Ecto neural progenitor cell (in vitro differentiated cells): ENCODE measurements at places on chromosomes 7 and 10.

GRCh38 chr10:100620087-100620835 lies 84.5 kb downstream of the HIF1AN start:
- DNase-seq, result no peak

DNA sequence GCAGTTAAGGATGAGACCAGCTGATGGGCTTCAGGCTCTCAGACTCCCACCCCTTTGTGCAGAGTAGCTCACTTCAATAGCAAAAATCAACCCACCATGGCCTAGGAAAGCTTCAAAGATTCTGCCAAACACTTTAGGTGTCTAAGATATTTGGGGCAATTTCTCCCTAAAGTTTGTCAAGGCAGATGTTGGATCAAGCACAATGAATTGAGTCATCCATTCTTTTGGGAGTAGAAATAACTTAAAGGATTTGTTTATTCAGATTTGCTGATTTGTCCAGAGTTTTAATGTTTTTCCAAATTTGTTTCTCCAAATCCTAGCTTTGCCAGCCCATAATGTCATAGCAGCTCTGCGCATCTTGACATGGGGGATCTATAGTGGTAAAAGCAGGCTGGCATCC lies 855.1 kb downstream of the LRMDA start:
- DNase-seq, result no peak

GRCh38 chr7:140605337-140605736 lies 35.3 kb downstream of the DENND2A start:
- no peak for DNase-seq

DNA sequence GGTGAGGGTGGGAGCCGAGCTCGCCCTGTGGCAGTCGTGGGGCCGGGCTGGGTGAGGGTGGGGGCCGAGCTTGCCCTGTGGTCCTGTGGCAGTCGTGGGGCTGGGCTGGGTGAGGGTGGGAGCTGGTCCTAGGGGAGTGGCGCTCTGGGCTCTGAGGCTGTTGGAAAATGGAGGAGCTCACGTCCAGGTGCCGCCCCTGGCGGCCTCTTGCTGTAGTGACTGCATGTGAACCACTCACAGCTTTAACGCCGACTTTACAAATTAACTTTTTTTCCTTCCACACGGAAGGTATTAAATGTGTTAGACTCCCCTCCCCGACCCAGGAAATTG lies 312.6 kb downstream of the WDR37 start:
- peak; percentile 82 for DNase-seq

DNA sequence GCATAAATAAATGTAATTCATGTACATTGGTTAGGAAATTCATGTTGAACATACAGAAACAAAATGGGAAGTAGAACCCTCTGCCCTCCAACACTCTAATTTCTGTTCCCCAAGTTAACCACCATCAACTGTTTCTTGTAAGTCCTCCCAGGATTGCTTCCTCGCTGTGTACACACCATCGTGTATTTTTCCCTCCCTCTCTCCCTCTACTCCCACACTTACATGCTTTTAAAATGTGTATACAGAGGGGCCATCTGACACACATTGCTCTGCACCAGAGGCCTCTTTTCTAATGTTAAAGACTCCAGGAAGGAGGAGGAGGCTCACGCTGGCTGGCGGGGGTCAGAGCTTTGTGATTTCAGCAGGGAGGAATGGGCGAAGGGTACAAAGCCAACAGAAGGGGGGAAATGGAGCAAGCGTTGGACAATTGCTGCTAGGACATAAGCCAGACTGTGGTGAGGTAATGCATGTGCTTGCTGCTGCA lies 1.9 kb upstream of the EPHA1 start:
- DNase-seq, result no peak

- DNase-seq, result peak; percentile 47
These were observed 700.0 kb upstream of the PCDH15 start for GRCh38 chr10:55500931-55501559.

DNA sequence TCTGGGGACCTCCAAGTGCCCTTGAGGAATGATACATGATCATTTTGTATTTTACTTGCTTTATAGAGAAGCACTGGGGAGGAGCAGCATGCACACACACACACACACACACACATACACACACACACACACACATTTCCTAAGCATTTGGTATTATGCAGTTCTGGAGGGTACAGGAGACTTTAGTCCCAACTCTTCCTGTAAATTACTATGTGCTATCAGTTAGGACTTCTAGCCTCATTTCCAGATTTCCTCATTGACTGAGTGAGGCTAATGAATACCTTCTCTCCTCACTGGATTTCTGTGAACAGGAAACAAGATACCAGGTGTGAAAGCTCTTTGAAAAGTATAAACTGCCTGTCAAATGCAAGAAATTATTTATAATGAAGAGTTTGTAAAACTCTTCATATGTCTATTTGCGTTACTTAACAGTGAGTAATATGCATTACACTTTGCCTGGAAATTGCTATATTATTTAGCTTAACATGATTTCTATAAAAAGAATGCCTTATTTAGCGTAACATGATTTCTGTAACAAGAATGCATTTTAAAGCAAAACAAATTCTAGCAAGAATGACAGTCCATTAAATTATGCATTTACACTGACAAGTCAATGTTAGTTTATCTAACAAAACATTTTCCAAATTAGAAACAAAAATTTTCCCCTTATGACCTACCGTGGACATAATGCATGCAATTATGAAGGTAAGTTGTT lies 34.2 kb downstream of the ACTA2 start:
- DNase-seq, result no peak

DNA sequence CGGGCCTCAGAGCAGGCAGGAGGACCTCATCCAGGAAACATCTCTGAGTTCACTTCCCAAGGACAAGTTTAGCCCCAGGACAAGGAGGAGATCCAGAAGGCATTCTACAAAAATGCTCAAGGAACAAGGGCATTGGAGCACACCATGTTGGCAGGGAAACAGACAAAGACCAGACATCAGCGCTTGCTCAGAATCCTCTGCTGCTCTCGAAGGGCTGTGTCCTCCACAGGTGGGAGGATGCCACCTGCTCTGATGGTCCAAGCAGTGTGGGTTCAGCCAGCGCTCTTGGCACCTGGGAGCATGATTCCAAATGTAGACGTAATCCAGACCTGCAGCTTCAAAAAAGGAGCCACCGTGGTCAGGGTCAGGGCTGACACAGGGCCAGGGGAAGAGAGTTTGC lies 160.7 kb downstream of the DPP6 start:
- DNase-seq, result no peak

DNA sequence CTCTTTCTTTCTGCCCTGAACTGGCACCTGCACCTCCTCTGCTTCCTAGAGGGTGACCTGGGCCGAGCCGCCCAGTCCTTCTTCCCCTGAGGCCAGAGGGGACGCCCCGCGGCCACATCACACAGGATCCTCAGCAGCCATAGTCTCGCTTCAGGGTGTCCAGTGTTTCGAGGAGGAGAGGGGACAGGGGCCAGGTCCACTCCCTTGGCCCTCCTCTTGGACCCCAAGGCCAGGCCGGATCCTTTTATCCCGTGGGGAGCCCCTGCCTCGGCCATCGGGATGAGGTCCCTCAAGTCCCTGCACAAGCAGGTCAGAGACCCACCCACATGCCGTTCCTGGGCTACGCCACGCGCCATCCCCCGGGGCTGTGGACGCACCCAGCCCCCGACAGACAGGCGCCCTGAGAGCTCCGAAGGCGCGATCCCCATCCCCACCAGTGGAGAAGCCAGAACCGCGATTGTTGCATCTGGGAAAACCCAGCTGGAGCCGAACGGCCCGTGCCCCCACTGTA lies 3.6 kb downstream of the BHLHA15 start:
- no peak for DNase-seq

DNA sequence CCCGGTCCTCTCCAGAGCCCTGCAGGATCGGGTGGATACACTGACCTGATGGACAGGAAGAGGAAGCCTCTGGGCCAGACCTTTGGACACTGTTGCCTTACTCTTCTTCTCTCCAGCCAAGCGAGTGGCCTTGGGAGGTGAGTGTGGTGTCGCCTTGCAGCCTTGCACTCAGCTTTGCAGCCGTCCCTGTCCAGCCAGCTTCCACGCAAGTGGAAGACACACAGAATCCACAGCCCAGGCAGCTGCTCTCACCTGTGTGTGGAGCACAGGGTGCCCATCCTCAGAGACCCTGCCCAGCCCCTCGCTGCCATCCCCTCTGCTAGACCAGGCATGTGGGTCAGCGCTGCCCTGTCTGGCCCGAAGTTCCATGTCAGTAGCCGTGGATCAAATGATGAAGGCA lies 239.1 kb downstream of the EBF3 start:
- DNase-seq, result no peak

GRCh38 chr7:29343399-29343798 lies 148.8 kb downstream of the CHN2 start:
- DNase-seq, result no peak

DNA sequence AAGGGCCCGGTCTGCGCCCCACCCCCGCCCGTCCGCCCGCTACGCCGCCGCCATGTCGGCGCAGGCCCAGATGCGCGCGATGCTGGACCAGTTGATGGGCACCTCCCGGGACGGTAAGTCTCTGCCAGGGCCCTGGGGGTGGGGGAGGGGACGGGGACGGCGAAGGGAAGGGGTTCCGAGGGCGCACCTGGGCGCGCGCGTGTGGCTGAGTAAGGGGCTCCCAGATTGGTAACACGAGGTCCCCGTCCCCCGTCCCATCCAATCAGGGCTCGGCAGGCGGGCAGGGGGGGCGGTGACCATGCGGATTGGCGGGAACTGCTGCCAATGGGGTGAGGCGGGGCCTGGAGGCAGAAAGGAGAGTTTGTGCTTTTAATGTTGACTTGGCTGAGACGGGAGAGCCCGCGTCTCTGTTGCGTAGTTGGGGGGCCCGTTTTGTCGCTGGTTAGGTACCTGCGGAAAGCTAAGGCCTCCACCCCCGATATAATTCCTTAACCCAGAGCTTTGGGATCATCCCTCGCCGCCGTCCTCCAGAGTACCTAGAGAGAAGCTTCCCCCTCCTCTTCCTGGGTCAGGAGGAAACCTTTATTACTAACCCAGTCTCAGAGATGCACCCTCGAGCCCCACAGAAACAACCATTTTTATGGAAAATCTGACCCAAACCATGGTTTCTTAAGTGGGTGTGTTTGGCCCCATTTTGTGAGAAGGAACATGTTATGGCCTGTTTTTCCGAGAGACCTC lies 685 bp downstream of the LUC7L2 start:
- peak; percentile 99 for DNase-seq

- DNase-seq, result no peak
These were observed 109.8 kb upstream of the FAM133B start for GRCh38 chr7:92699966-92700514.

DNA sequence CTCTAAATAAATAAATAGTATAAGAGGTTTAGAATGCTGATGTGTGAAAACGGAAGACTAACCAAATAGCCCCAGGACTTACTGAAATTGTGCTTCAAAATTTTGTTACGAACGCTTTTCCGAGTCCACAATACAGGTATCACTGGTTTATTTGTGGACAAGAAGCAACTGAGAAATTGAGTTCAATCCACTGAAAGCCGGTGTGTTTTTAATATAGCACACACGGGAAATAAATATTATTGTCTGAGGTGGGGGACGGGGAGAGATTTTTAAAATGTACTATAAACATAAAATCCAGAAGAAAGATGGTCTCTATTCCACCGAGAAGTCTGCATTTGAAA lies 598 bp downstream of the SLC16A12 start:
- DNase-seq, result no peak

GRCh38 chr10:75058161-75058560 lies 53.3 kb upstream of the SAMD8 start:
- DNase-seq, result no peak

GRCh38 chr7:152883858-152884257 lies 124.3 kb downstream of the ACTR3B start:
- DNase-seq, result no peak

GRCh38 chr7:141013345-141013715 lies 1.4 kb downstream of the MRPS33 start:
- DNase-seq, result no peak

DNA sequence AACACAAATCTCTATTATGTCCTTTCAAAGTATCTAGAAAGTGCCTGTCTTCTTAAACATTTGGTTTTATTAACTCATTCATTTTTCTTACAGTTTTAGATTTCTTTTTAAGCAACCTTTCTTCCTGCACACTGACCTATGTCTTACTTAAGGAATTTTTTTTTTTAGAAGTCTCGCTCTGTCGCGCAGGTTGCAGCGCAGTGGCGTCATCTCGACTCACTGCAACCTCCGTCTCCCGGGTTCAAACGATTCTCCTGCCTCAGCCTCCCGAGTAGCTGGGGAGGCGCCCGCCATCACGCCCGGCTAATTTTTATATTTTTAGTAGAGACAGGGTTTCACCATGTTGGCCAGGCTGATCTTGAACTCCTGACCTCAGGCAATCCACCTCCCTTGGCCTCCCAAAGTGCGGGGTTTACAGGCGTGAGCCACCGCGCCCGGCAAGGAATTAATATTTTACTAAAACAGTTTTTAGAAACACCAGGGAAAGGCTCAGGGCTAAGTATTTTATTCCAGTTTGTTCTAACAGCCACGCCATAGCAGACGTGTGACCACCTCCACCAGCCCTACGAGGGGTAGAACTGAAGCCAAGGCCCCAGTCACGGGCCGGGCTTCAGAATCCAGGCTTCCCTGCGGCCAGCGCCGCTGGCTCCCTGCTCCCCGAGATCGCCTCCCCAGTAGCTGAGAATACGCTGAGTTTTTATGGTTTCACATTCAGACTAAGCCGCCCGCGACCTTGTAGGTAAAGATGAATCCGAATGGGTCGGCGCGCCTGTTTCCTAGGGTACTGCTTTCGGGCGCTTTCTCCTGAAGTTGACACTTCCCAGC lies 941 bp upstream of the LUC7L2 start:
- DNase-seq, result no peak

GRCh38 chr10:26841733-26842317 lies 18.9 kb downstream of the ABI1 start:
- no peak for DNase-seq

GRCh38 chr10:17648243-17649035 lies 4.5 kb downstream of the STAM start:
- no peak for DNase-seq

DNA sequence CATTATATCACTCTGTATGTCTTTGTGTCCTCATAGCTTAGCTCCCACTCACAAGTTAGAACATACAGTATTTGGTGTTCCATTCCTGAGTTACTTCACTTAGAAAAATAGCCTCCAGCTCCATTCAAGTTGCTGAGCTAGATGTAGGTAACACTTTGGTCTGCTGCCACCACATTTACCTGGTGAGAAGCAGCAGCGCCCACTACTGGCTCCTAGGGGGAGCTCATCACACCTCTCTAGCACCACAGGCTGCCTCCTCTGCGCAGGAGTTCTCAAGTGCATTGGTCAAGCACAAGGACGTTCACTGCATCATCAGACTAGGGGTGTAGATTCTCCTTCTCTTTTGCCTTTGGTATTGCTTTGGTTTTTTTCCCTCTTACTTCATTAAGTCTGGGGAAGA lies 530.9 kb upstream of the AUTS2 start:
- no peak for DNase-seq

GRCh38 chr10:107502229-107502985 lies 337.9 kb upstream of the SORCS1 start:
- no peak for DNase-seq

DNA sequence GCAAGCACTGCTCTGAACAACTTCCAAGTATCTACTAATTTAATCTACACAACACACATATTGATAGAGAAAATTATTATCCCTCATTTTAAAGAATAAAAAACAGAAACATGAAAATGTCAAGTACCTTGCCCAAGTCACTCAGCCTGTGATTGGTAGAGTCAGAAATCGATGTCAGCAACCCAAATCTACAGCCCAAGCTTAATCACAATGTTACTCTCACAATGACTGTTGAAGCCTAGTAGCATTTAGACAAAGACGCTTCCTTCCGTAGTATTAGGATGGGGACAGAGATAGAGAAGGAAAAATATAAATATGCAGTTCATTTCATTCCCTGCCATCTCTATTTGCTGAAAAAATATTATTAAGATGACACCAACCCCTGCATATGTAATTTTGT lies 242.5 kb downstream of the ELMO1 start:
- no peak for DNase-seq
